HT1080 (cell line): ENCODE measurements at places on chromosomes 1 and 21. TPM values are rescaled to one million over a fixed set of nuclear protein-coding genes. Genes with fewer than 3 reads are reported as not detected.

Gene RGS4
- 150 and 167 TPM in 2 replicates for total RNA-seq

Gene LDLRAD1
- total RNA-seq = not detected in 2 replicates

Gene IQCC
- total RNA-seq = 3.0 and 3.5 TPM in 2 replicates

Gene C21orf91
- 4.4 and 7.0 TPM in 2 replicates for total RNA-seq

DNA sequence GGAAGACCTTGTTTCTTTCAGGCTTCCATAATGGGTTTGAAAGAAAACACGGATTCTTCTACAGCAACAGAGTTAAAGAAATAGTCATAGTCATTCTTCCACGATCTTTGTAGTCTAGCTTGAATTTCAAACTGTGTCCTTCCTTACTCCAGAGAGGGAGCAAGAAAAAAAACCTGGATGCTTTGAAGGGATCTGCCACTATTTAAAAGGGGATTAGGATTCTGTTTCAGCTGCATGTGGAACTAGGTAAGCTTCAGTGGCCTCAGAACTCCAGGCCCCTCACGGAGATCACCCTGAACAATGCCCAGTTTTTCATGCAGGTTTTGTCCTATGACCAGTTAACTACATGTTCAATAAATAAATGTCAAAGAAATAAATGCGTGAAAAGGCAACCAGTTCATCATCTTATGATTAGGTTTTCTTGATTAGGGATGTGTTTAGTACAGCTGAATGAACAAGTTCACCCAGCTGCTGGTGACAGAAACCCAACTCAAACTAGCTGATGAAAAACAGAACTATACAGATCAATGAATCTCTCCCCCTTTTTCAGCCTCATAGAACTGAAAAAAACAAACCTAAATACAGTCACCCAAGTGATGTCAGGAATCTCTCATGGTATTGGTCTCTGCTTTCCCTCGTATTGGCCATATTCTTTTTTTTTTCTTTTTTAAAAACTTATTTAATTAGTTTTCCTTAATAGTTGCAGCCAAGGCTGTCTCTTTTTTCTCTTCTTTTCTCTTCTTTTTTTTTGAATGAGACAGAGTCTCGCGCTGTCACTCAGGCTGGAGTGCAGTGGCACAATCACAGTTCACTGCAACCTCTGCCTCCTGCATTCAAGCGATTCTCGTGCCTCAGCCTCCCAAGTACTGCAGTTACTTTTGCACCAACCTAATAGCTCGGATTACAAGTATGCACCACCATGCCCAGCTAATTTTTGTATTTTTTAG, 14.6 kb upstream of the MPZL1 start:
- no peak for DNase-seq

DNA sequence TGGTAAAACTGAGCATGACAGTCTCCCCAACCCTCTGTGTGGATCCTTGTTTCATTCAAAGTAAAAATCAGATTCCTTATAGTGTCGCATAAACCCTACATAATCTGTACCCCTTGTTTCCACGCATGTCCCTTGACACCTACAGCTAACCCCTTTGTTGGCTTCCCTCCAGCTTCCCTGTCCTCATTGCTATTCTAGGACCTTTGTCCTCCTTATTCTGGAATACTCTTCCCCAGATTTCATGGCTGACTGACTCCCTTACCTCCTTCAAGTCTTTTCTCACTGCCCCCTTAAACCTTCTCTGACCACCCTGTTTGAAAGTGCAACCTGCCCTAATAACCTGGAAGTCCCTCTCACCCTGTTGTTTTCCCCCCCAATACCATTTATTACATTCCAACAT, 4.0 kb downstream of the RNF11 start:
- DNase-seq = no peak

GRCh38 chr1:31244326-31244725, 4.6 kb upstream of the NKAIN1 start:
- DNase-seq = peak; percentile 65
